ENCODE measurements at places on chromosomes 1 and 21.

- no peak for DNase-seq
These were observed 16.5 kb downstream of the SPOCD1 start for GRCh38 chr1:31799196-31799894.

DNA sequence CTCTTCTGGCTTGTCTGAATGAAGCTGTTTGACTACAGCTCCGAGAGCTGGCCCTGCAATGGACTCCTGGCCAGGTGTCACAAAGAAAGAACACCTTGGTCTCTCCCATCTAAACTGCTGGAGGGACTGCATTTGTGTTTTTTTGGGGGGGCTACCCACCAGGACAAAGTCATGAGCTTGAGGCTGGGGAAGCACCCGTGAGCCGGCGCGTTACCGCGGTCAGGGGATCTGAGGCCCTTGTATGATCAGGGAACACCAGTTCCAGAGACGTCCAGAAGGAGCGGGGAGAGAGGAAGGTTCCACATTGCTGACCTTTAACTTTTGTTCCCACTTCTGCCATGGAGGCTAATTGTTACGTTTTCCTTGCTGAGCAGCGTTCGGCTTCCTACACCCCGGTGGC is 84.5 kb upstream of the C1orf174 start:
- no peak for DNase-seq

GRCh38 chr1:19885821-19886220 is 3.6 kb downstream of the OTUD3 start:
- DNase-seq = no peak

DNA sequence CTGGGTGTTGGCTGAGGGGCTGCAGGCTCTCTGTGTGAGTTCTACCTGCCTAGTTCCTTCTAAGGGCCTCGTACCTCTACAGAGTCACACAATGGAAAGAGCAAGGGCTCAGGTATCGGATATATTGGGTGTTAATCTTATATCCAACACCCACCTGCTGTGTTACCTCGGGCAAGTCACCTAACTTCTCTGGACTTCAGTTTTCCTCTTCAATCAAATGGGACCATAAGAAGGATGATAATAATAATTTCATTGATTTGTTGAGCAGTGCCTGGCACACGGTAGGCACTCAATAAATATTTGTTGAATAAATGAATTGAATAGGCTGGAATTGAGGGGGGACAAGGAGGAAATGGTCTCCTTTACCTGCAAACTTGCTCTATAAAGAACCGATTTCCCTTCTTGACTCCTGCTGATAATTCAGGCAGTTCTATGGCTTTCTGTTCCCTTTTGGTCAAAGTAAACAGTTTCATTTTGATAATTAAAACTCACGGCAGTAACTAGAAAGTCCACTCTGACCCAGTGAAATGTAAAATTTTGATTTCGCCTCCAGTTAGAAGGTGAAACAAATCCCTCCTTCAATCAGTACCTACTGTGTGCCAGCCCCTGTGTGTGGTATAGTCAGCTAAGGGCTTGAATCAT is 16.5 kb upstream of the MAN1C1 start:
- DNase-seq = no peak

DNA sequence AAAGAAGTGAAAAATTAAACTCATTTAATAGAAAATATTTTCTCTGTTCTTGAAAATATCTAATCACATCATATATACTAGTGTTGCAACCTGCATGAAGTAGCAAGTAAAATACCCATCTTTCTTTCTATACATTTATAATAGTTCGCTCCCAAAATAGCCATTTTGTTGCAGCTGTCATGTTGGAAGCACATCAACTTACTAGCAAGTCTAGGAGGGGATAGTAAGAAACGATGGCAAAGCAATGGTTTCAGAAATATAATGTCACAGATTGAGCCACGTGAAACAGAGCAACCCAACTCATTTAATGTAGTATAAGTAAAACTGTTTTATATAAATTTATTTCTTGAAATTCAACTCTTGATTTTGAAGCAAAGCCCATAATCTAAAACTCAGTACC is 521.8 kb downstream of the LRRIQ3 start:
- DNase-seq = no peak

- no peak for DNase-seq
These were observed 304.1 kb upstream of the ADGRL4 start for GRCh38 chr1:79310609-79311008.

GRCh38 chr1:53395671-53396215 is 63.5 kb upstream of the DMRTB1 start:
- no peak for DNase-seq

All from cerebellar nuclear complex (tissue), 1 donor.